Activated naive CD8-positive, alpha-beta T cell treated with anti-CD3 and anti-CD28 coated beads, Interleukin-2, amount 50 U/mL, for 16 hours (primary cell): ENCODE measurements at places on chromosomes 5 and 9.

- DNase-seq, result no peak
Observed at GRCh38 chr5:87074934-87075541, 192.6 kb upstream of the RASA1 start.

DNA sequence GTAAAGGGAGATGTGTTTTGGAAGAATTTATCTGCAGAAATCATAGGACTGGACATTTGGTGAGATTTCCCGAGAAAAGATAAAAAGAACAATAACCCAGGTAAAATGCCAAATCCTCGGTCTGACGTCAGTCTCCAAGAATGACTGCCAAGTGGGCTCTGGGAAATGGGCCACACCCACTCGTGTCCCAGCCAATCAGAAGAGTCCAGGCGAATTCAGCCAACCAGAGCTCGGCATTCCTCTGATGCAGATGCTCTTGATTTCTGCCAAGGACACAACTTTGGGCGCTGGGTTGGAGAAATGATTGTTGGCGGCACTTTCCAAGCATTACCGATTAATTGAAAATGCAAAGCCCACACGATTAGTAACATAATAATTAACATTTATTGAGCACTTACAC, 73.3 kb downstream of the FGF18 start:
- DNase-seq, result no peak

- DNase-seq, result no peak
Observed at GRCh38 chr5:135538261-135538660, 2.5 kb upstream of the NEUROG1 start.

- no peak for DNase-seq
Observed at GRCh38 chr5:126251024-126251423, 172.2 kb upstream of the GRAMD2B start.

DNA sequence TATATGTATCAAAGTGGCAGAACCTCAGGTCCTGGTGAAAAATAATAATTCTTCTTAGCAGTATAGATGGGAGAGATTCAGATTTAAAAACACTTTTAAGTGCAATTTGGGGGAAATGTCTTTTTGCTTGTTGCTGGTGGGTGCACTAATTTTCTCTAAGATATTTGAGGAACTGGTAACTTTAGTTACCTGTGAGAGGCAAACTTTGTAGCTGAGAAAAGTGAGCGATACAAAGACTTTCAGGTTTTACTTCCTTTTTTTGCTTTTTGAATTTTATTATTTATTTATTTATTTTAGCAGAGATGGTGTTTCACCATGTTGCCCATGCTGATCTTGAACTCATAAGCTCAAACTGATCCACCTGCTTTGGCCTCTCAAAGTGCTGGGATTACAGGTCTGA, 303.1 kb upstream of the PTGER4 start:
- DNase-seq, result no peak

DNA sequence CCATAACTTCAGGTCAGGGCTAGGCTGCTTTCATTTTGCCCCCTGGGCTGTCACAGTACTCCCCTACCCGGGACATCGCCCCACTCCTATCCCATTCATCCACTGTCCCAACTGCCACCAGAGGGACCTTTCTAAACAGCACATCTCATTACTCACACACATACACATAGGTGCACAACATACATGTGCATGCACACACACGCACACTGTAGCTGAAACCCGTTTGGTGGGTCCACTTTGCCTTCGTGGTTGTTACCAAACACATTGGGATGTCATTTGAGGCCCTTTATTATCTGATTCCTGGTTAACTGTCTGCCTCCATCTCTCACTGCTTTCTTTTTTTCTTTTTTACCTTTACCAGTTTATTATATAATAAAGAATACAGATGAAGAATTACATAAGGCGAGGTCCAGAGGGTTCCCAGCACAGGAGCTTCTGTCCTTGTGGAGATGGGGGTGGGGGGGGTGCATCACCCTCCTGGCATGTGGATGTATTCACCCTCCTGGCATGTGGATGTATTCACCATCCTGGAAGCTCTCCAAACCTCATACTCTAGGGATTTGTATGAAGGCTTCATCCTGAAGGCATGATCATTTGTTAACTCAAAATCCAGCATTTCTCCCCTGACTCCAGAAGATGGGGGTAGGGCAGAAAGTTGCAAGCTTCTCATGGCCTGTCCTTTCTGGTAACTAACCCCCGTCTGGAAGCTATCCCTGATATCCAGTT, 186.0 kb downstream of the GOLPH3 start:
- no peak for DNase-seq

DNA sequence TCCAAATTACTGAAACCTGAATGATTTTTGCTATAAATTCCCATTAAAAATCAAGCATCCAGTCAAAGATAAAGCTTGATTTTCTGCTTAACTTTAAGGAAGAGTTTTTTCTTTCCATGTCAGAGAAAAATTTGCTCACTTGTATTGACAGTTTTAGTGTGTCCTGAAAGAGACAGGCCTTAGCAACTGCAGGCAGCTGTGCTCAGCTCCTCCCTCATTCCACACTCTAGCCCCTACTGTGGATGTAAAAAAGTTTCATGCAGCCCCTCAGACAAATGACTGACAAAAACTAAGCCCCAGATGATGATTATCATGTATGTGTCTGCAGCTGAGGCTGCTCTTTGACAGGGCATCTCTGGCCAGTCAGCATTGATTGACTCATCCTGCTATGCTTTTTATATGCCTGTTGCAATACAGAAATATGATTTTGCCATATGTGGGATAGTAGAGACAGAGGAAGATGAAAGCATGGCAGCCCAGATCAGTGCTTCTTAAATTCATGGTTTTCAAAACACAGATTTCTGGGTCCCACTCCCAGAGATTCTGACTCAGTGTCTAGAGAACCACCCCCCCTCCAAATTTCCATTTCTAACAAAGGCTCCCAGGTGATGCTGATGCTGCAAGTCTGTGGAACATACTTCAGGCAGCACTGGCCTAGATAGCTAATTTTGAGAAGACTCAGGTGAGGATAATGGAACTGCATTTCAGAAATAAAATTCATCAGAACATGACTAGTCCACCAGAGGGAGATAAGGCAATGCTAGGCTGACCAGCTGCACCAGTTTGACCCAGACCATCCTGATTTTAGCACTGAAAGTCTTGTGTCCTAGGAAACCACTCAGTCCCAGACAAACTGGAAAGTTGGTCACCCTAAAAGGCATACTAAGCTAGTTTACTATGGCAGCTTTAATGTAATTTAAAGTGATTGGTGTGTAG, 298.7 kb upstream of the KCNN2 start:
- DNase-seq, result no peak

- no peak for DNase-seq
Observed at GRCh38 chr5:36523450-36523849, 83.0 kb upstream of the SLC1A3 start.

DNA sequence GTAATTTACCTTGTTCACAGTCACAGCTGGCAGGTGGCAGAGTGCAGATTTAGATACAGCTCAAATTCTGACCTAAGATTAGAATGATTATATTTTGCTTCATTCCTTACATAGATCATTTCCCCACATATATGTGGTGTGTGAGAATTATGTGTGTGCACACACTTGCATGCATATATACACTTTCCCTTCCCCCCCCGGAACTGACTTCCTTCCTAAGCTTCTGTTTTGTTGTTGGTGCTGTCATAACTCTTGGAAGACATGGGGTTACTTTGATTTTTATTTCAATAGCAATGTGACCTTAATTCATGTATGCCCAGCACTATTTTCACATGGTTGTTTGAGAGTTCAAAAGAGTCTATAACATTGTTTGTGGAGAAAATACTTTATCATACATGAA, 112.8 kb downstream of the CMYA5 start:
- DNase-seq, result no peak

DNA sequence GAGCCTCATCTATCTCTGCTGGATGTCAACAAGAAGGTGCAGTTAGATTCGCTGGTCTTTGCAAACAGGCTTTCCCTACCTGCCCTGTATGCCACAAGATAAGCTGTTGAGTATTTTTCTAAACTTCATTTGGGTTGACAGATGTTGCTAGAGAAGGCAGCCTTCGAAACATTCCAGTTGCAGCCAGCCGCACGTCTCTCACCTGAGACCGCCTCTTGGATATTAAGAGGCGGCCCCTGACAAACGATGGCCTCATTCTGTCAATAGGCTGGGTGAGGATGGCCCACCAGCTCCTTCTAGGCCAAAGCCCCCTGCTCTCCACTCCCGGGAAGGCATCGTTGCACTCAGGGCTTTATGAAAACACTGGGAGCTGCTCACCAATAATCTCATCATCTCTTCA, 181.6 kb downstream of the DAB2IP start:
- no peak for DNase-seq

DNA sequence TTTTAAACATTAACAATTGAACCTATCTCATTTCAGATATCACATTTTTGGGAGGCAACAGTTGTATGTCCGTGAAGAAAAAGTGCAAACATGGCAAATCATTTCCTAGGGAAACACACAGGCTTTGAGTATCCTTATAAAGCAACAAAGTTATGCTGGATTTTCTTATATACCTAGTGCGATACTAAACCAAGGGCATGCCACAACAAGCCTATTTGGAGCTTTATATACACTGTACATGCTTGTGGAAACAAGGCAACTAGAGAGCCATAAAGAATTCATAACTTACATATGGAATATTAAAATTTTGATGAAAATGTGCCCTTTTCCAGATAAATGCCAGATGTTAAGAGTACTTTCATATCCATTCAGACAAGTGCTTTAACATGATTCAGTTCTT, 191.4 kb downstream of the DCP2 start:
- DNase-seq, result no peak

DNA sequence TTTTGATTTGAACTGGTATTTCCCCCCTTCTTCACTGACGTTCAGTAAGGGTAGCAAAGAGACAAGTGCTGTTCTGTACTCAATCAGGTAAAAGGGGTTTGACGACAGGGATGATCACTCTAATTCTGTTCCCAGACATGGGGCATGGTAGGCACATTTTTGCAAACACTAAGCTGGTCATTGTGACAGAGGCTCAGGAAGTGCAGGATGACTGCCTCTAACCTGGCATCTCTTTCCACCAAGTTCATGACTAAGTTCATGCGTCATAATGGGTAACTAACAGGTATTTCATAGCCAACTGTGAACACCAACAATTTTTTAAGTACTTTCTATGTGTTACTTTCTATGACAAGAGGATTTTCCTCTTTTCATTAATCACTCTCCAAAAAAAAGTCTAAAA, 166.5 kb downstream of the MAPKAP1 start:
- no peak for DNase-seq

- DNase-seq, result no peak
Observed at GRCh38 chr5:167555565-167556166, 735.8 kb upstream of the WWC1 start.

GRCh38 chr5:95081500-95081960, 203.4 kb downstream of the MCTP1 start:
- DNase-seq, result no peak

DNA sequence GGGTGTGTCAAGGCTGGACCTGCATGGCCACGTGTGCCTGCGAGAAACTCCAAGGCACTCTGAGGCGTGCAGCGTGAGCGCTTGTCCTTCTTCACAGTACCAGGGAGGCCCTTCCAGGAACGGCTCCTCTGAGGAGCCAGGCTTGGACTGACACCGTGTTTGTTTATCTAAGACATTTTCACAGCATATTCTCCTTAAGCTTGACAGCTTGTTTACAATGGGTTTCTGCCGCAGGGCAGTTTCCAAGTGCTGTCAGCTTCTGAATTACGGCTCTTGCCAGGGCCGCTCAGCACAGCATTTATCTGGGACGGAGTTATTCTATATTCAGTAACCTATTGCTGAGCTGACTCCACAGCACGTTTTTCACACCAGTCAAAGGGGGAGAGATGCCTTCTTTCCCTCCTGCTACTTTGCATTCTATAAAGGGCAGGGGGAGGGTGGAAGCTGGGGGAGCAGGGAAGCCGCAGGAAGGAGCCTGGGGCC, 98.4 kb downstream of the LMNB1 start:
- no peak for DNase-seq

- DNase-seq, result no peak
Observed at GRCh38 chr9:89422151-89422975, 75.5 kb downstream of the SEMA4D start.

DNA sequence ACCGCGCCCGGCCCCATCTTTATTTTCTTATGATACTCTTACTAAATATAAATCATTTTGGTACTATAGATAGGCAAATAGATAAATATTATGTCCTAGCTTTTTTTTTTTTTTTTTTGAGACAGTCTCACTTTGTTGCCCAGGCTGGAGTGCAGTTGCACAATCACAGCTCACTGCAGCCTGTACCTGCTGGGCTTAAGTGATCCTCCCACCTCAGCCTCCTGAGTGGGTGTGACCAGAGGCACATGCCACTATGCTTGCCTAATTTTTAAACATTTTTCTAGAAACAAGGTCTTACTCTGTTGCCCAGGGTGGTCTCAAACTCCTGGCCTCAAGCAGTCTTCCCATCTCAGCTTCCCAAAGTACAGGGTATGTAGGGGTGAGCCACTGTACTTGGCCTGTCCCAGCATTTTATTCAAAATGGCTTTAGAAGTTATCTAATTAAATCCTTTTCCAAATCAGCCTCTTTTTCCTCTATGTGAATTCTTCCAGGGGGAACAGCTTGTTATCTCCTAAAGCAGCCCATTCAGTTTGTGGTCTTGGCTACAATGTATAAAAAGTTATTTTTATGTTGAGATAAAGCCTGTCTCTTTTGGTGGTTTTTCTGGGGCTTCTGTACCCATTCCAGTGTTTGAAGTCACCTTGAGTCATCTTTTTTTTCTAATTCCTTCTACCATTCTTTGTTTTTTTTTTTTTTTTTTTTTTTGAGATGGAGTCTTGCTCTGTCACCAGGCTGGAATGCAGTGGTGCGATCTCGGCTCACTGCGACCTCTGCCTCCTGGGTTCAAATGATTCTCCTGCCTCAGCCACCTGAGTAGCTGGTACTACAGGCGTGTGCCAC, 12.1 kb downstream of the MELK start:
- no peak for DNase-seq

GRCh38 chr9:107309271-107309670, 26.2 kb downstream of the RAD23B start:
- DNase-seq, result no peak

GRCh38 chr5:143168171-143168741, 235.2 kb downstream of the NR3C1 start:
- DNase-seq, result no peak

DNA sequence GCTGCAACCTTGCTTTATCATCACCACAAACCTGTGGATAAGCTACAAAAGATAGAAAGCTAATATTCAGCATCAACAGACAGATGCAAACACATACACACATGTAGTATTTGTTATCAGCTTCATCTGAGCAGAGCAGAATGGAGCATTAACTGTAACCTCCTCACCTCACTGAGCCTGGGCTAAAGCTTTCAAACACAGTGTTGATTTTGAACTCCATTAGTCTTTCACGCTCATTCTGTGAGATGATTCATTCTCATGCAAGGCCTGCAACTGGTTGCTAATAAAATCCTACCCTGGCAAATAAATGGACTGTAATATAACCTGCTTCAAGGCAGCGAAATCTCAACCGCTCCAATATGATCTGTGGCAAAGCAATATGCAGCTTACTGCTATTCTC, 1360.6 kb upstream of the ACO1 start:
- DNase-seq, result no peak

GRCh38 chr5:151150471-151151262, 6.9 kb downstream of the ANXA6 start:
- DNase-seq, result no peak
